H4 (cell line): ENCODE measurements at places on chromosomes 3 and 15. TPM values are rescaled to one million over a fixed set of nuclear protein-coding genes. Genes with fewer than 3 reads are reported as not detected.

- DNase-seq: no peak
Measured at GRCh38 chr3:175916191-175916934, 1057.2 kb downstream of the NAALADL2 start.

DNA sequence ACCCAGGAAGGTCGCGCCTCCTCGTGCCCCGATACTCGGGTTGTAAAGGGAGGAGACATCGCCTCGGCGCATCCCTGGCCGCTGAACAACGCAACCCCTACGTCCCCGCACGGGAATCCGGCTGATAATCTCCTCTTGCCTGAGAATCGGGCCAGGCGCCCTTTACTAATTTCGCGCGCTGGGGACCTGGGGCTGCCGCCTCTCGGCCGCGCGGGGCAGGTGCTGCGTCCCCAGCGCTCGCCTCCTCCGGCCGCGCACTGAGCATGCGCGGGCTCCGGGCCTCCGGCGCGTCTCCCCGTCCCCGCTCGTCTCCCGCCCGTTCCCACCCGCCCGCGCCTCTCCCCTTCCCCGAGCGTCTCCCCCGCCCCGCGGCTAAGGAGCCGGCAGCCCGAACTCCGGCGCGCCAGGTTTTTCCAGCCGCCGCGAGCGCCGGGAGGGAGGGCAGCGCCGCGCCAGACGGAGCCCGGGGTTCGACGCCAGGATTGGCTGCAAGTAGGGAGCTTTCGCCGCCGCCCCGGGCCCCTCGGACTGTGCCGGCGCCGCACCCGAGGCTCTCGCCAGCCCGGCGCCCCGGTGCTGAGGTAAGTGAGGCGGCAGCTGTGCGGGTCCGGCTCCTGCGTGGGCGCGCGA lies at the start of gene CNTN4:
Gene CNTN4 (plus strand): TSS at position 469 of the 630 bp plus-strand sequence.
- DNase-seq: peak; percentile 25

- no peak for DNase-seq
Measured at GRCh38 chr3:64860536-64860870, 172.7 kb upstream of the ADAMTS9 start.

- peak; percentile 50 for DNase-seq
Measured at GRCh38 chr3:78204977-78205376, 1165.1 kb downstream of the ROBO2 start.

DNA sequence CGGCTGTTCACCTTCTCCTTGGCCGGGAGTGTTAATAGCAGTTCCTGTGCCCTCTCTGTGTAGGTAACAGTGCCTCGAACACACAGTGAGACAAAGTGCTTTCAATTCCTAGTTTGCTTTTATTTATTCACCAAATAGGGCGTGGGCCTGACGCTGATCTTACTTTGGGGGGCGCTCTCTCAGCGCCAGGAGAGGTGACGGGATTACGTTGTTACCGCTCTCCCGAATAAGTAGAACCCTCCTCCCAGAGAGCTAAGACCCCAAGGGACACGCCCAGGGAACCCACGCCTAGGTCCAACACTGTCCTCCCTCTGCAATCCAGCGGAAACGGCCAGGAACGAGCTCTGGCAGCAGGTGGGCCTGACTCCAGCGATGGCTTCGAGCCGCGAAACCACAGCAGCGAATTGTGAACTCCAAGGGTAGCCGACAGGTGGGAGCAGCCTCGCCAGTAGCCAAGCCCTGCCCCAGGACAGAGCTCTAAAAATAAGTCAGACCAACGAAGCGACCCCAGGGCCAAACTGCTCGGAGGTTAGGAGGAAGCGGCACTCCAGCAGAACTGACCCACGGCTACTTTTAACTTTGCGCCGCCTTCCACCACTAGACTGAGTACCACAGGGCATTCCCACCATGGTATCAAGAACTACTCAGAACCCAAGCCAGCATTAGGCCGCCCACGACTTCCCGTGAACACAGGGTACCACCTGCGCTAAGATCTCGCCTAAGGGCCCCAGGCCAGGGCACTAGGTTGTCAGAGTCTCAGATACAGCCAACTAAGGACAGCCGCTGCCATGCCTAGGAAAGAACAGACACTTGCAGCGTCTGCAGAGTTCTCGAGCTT lies 1.6 kb upstream of the SIN3A start:
- peak; percentile 34 for DNase-seq

DNA sequence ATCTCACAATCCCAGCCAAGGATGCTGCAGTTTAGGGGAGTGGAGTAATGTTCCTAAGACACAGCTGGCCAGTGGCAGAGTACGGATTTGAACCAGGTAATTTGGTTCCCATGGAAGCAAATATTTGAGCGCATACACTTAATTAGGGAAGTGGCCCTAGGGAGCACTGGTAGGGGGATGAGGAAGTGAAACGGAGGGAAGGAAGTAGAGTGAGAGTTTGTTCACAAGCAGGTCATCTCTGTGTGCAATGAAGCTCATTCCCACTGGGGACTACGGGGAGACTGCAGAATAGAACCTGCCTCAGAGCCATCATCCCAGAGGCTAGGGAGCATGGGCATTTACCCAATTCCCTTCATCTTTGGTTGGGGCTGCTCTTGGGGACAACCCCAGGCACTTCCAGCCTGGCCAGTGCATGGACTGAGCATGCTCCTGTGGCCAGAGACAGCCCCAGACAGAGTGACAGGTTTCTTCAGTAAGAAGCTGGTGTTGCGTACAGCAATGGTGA lies 317.2 kb upstream of the PROK2 start:
- DNase-seq: no peak

GRCh38 chr3:146803745-146804144 lies 198.6 kb upstream of the PLSCR5 start:
- peak; percentile 9 for DNase-seq

DNA sequence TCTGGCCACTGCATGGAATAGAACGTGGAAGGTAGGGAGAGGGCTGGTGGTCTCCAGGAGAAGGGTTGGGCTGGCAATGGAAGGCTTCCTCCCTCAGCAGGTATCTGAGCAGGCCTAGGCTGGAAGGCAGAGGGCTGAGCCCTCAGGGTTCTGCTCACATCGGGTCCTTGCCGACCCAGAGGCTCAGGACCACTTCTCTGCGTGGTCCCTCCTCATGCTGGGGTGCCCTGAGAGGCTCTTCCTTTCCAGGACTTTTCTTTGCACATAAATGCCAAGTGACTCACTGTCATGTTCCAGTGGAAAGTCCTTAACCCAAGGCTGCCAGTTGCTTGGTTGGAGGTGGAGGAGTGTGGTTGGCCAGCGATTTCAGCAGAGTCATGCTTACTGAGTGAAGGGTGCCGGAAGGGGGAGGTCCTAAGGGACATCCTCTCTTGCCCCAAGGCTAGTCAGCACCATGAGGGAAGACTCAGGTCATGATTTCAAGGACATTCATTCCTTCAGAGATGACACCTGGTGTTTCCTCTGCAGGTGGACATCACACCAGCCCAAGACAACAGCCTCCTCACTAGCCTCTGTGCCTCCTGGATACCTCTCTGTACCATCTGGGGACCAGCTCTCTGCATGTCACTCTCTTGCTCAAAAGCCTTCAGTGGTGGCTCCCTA lies 8.2 kb downstream of the SLC6A6 start:
- DNase-seq: peak; percentile 98

- no peak for DNase-seq
Measured at GRCh38 chr15:78147566-78147965, 1.6 kb upstream of the IDH3A start.

DNA sequence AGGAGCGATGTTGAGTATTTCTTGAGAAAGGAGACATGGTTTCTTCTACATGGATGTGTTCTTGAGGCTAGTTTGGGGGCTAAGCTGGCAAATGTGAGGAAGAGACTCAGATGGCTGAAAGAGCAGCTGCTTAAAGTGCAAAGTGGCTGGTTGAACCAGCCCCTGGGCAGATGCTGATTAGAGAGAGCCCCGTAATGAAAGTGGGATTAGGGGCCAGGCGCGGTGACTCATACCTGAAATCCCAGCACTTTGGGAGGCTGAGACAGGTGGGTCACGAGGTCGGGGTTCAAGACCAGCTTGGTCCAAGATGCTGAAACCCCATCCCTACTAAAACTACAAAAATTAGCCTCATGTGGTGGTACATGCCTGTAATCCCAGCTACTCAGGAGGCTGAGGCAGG lies 75.0 kb upstream of the GCNT3 start:
- DNase-seq: no peak

DNA sequence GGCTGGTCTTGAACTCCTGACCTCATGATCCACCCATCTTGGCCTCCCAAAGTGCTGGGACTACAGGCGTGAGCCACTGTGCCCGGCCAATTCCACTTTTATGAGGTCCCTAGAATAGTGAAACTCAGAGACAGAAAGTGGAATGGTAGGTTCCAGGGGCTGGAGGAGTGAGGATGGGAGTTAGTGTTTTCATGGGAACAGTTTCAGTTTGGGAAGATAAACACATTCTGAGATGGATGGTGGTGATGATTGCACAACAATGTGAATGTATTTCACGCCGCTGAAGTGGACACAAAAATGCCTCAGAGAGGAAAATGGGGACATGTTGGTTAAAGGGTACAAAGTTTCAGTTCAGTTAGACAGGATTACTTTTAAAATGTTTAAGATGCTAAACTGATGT lies 22.5 kb upstream of the HDAC11 start:
- no peak for DNase-seq

GRCh38 chr3:142614059-142614626 lies 17.9 kb downstream of the PLS1 start:
- DNase-seq: no peak

The MELTF gene
- 4.9 and 7.0 TPM in 2 replicates for total RNA-seq

The SCN11A gene
- total RNA-seq: not detected in 2 replicates

The GABRR3 gene
- not detected in 2 replicates for total RNA-seq

The ZBTB38 gene
- 33.3 and 49.0 TPM in 2 replicates for total RNA-seq

The LIPH gene
- 1.0 and 1.5 TPM in 2 replicates for total RNA-seq

The PEX11A gene
- 7.2 and 13.3 TPM in 2 replicates for total RNA-seq

The ZBTB11 gene
- total RNA-seq: 11.7 and 15.8 TPM in 2 replicates

The NEK10 gene
- total RNA-seq: 1.8 and 1.9 TPM in 2 replicates

The NDN gene
- 0.33 and 1.3 TPM in 2 replicates for total RNA-seq
